ENCODE measurements at places on chromosomes 5 and 9. TPM values are rescaled to one million over a fixed set of nuclear protein-coding genes. Genes with fewer than 3 reads are reported as not detected.

GRCh38 chr5:79261897-79262296 is 26.0 kb downstream of the JMY start:
- DNase-seq, result no peak

GRCh38 chr5:136374003-136374402 is 8.7 kb upstream of the TRPC7 start:
- DNase-seq, result peak; percentile 19

DNA sequence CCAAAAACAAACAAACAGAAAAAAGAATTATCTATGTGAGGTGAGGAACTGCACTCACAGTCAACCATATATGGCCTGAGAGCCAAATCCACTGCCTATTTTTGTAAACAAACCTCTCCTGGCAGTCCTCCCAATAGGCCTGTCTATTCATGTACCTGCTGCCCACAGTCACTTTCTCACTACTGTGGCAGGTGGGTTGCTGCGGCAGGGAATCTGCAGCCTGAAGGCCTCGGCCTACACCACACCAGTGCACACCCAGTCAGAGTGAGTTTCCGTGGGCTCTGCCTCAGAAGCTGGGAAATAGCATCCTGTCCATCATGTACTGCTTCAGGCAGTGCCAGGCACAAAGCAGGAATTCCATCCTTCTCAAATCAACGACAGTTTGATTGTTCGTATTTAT is 82.3 kb downstream of the SPTLC1 start:
- DNase-seq, result no peak

HRH2 gene
- total RNA-seq, result 70.4 TPM

DNA sequence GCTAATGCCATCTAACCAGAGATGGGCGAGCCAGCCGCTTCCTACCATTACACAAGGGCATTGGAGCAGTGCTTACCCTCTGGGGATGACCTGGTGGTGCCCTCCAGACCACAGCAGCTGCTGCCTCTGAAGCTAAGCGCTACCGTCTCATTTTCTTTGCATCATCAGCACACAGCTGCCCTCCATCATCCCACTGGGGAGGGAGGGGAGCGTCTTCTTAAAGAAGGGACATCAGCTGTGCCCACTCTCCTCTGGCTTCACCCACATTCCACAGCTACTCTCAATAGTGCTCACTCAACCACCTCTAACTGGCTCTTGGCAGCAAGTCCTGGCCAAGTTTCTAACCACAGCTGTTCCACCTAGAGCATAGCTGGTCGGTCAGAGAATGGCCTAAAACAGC is 503.4 kb downstream of the NFIB start:
- no peak for DNase-seq

- peak; percentile 75 for DNase-seq
These were observed 9.2 kb downstream of the ENC1 start for GRCh38 chr5:74631081-74631953.

DNA sequence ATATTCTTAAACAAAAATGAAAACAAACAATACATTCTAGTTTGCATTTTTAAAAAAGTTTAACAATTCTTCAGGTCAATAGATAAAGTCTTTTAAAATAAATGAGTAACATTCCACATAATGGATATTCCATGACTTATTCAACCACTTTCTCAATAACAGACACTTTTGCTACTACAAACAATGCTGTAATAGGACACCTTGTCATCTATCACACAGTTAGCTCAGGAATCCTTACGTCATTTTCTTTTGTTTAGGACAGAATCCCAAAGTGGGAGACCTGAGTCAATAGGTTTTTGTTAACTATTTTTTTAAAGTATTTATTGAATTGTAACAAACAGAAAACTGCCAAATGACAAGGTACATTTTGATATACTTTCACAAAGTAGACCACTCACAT is 72.5 kb downstream of the CEP120 start:
- DNase-seq, result no peak

NEUROG1 gene
- not detected for total RNA-seq

All from activated CD4-positive, alpha-beta T cell treated with anti-CD3 and anti-CD28 coated beads, Interleukin-2, amount 10 ng/mL, durations not matched to agents 24 days and 14 days (primary cell).